Osteoblast (primary cell): ENCODE measurements at places on chromosomes 3 and 15.

DNA sequence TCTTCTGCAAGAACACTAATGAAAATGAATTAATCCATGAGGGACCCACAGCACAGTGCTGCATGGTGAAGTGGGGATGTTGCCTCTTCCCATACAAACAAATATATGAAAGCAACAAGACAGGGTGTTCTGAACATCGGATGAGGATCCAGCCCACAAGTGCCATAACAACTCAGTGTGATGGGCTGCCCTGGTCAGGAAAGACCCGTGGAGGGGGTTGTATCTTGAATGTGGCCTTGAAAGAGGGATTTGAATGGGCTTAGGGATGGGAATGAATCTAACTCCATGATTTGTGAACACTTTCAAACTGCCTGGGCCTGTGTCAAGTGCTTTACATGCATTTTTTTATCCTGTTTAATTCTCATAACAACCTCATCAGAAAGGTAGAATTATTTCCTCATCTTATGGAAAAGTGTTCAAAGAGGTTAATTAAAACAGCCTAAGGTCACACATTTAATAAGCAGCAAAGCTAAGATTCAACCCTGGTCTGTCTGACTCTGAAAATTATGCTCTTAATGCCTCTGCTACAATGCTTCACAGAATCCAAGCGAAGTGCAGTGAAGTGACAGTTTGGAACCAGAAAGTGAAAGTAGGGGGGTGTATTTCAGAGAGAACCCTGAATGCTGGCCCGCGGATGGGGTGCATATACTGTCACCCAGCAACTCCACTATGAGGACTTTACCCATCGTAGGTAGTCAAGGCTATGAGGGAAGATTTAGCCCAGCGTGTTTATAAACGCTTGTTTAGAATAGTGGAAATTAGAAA is 65.6 kb upstream of the HEG1 start:
- no peak for DNase-seq

GRCh38 chr3:24541935-24542334 is 47.3 kb upstream of the THRB start:
- no peak for DNase-seq

- no peak for DNase-seq
Observed at GRCh38 chr3:157406394-157406793, 30.3 kb upstream of the PTX3 start.

- peak; percentile 77 for DNase-seq
Observed at GRCh38 chr15:90531147-90531546, 1.4 kb downstream of the CRTC3 start.
